ENCODE measurements at places on chromosomes 4 and X.

DNA sequence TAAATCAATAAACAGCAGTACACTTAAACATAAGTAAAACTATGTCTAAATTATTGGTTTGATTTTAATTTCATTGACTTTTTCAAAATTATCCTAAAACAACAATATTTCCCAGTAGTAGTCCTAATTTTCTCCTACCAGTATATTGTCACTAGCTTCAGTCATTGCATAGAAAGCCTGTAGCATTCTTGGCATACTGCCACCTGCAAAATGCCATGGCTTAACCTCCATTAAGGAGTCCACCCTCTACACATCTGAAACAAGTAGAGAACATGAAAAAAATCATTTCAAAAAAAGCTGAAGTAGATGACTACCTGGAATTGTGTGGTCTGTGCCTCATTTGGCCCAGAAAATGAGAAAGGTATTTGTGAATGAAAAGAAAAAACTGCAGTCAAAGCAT is 348.5 kb downstream of the INPP4B start:
- DNase-seq: no peak

DNA sequence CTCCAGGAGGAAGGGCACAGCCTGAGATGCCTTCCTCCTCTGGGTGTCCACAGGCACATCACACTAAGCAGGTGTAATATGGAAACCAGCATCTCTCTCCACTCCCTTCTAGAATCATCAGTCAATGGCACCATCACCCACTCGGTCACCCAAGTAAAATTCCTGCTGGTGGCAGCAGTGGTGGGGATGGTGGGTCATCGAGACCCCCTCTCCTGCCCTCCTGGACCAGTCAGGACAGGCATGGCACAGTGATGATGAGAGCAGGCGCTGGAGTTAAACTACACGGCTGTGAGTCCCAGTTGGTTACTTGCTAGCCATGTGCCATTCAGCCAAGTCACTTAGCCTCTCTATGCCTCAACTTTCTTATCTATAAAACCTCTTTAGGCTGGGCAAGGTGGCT is 42.5 kb downstream of the SCD5 start:
- DNase-seq: no peak

GRCh38 chr4:3240936-3241522 is 7.9 kb upstream of the MSANTD1 start:
- no peak for DNase-seq

DNA sequence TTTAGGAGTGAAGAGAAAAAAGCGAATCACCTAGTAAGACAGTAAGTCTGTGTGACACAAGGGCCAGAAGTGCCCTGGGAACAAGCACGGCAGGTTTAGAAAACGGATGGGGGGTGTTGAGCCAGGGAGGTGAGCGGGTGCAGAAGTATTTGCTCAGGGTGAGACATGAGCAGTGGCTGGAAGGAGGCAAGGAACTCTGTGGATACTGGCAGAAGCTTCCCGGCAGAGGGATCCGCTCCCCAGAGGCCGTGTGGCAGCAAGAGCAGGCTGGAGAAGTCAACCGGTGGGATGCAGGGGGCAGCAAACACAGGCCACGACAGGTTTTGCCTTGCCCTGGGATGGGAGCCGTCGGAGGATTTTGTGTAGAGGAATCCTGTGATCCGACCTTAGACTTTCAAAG is 2.3 kb upstream of the UVSSA start:
- no peak for DNase-seq

- DNase-seq: no peak
Observed at GRCh38 chr4:140122891-140123290, 31.1 kb downstream of the MAML3 start.

DNA sequence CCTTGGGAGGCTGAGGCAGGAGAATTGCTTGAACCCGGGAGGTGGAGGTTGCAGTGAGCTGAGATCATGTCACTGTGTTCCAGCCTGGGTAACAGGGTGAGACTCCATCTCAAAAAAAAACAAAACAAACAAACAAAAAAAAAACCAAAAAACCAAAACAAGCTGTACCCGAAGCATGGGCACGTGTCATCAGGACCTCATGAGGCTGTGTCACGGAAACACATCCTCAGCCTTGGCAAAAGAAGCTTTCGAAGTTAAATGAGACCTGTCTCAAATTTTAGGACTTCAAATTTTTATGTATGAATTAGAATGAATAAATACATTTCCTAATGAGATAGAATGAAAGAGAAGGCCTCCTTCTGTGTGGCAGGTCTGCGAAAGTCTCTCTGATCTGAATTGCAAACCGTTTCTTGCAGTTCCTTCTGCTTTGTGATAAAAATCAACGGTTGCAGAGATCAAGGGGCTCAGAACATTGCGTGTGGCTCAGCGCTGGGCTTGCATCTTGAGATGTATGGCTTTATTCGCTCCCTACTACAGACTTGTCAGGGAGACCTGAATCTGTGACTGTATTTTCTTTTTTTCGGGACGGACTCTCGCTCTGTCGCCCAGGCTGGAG is 19.5 kb upstream of the CRLF2 start:
- no peak for DNase-seq

- DNase-seq: no peak
Observed at GRCh38 chrX:119231936-119232445, 4.1 kb upstream of the PGRMC1 start.

DNA sequence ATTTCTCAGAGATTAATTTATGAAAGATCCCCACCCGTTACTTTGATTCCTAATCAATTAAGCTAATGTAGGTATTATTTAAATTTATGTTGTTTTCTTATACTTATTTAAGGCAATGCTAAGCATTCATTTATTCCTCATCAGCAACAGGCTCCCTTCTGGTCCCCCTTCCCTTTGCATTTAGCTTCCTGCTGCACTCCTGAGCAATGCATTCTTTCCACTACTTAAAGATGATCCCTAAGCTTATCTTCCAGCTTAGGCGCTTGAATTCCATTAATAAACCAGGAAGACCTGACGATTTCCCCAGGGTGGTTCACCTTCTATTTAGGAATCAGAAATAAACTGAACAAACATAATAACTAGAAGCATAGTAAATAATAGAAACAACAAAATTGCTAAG is 1003.1 kb downstream of the FSTL5 start:
- DNase-seq: no peak

DNA sequence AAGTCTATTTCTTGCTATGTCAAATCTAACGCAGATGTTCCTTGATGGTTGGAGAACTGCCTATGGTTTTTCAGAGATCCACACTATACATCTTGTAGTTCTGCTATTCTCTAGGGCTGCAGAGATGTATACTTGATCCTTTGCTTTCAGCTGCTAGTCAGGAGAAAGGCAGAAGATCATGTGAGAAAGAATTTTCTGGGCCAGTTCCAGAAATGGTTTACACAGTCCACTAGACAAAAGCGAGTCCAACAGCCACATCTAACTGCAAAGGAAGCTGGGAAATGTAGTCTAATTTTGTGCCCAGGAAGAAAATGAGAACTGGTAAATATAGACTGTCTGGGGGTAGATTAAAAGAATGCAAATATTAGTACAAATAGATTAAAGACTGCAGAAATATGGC is 394.3 kb upstream of the SLIT2 start:
- no peak for DNase-seq

DNA sequence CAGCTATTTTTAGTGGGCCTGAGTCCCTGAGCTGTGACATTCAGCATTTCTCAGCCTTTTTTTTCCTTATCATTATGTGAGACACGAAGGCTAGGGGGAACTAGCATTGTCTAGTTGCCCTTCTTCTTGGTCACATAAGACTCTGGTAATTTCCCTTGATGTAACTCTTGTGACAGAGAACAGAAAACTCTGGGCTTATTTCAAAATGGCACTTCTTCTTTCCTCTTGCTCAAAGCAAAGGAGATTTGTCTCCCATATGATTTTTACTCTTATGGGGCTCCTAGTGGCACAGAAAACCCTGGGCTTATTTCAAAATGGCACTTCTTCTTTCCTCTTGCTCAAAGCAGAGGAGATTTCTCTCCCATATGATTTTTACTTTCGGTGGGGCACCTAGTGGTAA is 14.7 kb downstream of the ATXN3L start:
- DNase-seq: no peak

- DNase-seq: no peak
Observed at GRCh38 chr4:42453612-42454011, 56.3 kb downstream of the SHISA3 start.

GRCh38 chr4:81468678-81469077 is 3.0 kb downstream of the RASGEF1B start:
- no peak for DNase-seq

DNA sequence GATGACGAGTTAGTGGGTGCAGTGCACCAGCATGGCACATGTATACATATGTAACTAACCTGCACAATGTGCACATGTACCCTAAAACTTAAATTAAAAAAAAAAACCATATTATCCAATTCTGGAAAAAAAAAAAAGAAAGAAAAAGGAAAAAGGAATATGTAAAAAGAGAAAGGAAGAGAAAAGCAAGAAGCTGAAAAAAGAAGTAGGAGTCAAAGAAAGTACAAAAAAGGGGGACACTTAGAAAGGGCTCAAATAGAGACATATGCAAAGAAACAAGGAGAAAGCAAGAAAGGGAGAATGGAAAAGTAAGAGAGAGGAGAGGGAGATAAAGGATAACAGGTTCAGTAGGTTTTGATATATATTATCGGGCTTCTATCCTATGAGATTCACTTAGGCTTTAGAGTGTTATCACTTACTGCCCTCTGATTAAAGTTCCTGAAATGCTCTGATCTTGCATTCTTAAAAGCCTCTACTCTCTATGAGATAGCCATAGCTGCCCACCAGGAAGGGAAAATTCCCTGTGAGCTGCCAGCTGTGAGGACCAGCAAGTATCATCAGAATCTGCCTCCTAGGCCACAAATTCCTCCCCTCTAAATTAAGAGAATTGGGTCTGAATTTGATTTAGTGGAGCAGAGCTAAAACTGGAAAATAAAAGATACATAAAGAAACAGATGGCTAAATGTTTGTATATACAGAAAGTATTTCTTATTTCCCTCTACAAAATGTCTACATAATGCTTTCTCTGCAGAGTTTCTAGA is 95.2 kb downstream of the AMMECR1 start:
- no peak for DNase-seq

GRCh38 chrX:48961585-48962091 is 4.2 kb upstream of the OTUD5 start:
- DNase-seq: no peak

DNA sequence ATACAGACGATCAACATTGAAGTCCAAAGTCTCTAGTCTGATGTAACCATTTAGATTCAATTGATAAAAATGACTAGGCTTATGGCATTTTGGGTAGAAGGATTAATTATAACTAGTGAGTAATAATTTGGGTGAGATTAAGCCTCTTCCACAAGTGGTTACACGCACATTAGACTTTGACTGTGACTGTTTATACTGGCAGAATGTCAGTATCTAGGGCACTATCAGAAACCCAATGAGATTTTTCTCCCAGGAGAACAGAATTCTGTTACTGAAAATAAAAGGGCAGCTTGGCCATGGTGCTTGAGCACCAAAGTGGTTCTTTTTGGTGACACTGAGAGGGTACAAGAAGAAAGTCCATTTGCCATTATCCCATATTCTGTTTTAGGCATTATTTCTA is 3.3 kb downstream of the PLS3 start:
- no peak for DNase-seq

- no peak for DNase-seq
Observed at GRCh38 chr4:186144198-186144945, 39.9 kb downstream of the FAM149A start.

DNA sequence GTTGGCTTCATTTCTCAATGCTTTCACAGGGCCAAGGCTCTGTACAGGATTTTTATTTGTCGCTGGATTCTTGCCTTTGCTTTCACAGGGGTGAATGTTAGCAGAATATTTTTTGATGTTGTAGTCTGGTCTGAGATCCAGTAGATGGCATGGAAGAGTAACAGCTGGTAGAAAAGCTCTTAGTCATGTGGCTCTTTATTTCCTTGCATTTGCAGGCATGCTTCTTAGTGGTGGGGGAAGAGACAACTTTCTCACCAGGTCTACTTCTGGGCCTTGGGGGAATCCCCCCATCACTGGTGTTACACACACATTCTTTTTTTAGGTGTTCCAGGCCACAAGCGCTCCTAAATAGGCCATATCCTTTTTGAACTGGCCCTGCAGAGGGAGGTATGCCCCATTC is 58.2 kb upstream of the DKK2 start:
- DNase-seq: no peak

- no peak for DNase-seq
Observed at GRCh38 chrX:40971736-40972135, 113.5 kb upstream of the USP9X start.

DNA sequence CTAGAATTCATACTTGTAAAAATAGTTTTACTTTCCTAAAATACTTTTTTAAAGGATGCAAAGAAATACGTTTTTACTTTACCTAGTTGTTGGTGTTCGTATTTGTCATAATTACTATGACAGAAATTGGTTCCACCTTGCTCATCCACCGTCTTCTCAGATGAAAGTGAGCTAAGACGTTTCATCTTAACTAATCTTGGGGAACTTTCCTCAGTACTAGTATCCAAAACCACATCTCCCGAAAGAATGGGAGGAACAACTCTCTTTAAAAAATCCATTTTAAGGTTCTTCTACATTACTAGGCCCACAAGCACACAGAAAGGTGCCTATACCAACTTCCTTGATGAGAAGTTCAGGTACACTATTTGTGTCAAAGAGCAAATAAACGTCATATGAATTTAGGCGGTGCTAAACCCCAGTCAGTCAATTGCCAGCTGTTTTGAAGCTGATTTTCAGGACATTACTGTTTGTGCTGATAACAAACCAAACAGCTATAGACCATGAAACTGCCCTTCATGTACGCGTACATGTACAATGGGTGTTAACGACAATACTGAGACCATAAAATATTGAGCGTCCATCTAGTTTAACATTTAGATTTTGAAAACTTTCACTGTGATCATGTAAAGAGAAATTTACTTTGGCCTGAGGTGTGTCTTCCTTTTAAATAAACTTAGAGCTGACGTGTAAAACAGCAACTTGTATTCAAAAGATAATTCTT is 99.1 kb downstream of the FRYL start:
- DNase-seq: no peak

- peak; percentile 50 for DNase-seq
Observed at GRCh38 chrX:55342533-55343501, 78.1 kb upstream of the PAGE3 start.

DNA sequence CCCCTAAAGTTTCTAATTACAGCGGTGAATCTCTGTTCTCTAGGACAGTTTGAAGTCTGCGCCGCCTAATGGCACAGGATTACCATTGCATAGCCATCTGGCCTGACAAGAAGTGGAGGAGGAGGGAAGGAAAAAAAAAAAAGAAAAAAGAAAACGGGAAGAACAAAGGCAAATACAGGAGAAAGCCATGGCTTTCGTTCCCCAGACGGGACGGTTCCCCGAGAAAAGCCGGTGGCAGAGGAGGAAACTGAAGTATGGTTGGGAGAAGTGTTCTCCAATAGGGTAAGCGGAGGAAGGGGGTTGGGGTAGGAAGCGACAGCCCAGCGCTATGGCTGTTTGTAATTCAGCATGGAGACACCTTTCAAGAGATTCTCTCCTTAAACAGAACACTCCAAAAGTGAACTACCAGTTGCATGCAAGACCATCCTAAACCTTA is 80.8 kb downstream of the HMGN5 start:
- DNase-seq: peak; percentile 58

GRCh38 chr4:48635310-48635709 is 144.8 kb downstream of the FRYL start:
- no peak for DNase-seq

GRCh38 chr4:137514406-137515111 is 17.7 kb downstream of the PCDH18 start:
- DNase-seq: no peak

Data from stimulated activated effector memory CD8-positive, alpha-beta T cell treated with anti-CD3 and anti-CD28 coated beads, Interleukin-12 subunit alpha, Interleukin-12 subunit beta, amount 100 ng/mL, for 72 hours (primary cell).